ENCODE measurements at places on chromosomes 16 and 17.

GRCh38 chr17:76925441-76925891, 57.3 kb downstream of the MGAT5B start:
- no peak for DNase-seq

DNA sequence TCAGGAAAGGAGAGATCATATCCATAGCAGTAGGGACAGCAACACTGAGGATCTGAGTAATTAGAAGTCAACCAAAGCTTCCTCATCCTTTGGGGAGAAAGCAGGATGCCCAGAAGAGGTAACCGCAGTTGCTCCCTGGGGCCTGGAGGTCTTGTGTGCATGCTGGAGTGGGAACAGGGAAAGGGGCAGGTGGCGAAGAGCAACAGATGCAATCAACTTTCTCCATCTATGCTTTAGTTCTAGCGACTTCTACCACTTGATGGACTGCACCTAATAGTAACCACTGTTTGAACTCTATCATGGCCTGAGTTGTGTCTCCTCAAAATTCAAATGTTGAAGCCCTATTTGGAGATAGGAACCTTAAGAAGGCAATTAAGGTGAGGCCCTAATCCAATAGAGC, 503.8 kb downstream of the NPIPA7 start:
- DNase-seq = no peak

- DNase-seq = peak; percentile 85
Observed at GRCh38 chr16:67447508-67448076, 16.7 kb downstream of the HSD11B2 start.

GRCh38 chr17:18254888-18255649, 3.5 kb downstream of the FLII start:
- DNase-seq = no peak

- DNase-seq = no peak
Observed at GRCh38 chr17:34384271-34384670, 21.2 kb upstream of the CCL1 start.

- no peak for DNase-seq
Observed at GRCh38 chr16:2497116-2497630, 16.6 kb upstream of the ATP6V0C start.

GRCh38 chr16:13106464-13106863, 205.1 kb downstream of the SHISA9 start:
- DNase-seq = no peak

DNA sequence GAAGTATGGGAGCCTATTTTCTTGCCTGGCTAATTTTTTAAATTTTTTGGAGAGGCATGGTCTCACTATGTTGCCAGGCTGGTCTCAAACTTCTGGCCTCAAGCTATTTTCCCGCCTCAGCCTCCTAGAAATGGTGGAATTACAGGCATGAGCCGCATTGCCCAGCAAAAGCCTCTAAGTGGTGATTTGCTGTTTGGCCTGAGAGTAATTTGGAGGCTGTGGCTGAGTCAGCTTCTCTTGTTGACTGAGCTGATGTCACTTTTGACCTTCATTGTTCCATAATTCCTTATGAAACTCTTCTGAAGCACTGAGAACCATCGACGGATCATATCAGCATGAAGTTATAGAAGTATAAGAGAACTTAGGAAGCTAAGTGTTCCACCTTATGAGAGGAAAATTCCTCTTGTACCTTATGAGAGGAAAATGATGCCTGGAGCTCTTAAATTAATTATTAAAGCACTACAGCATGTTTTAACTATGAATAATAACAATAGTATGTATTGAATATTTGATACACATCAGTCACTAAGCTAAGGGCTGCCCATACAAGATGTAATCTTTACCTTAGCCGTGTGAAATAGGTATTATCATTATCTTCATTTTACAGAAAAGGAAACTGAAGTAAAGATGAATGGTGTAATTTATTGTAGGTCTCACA, 220.8 kb upstream of the MON1B start:
- no peak for DNase-seq

DNA sequence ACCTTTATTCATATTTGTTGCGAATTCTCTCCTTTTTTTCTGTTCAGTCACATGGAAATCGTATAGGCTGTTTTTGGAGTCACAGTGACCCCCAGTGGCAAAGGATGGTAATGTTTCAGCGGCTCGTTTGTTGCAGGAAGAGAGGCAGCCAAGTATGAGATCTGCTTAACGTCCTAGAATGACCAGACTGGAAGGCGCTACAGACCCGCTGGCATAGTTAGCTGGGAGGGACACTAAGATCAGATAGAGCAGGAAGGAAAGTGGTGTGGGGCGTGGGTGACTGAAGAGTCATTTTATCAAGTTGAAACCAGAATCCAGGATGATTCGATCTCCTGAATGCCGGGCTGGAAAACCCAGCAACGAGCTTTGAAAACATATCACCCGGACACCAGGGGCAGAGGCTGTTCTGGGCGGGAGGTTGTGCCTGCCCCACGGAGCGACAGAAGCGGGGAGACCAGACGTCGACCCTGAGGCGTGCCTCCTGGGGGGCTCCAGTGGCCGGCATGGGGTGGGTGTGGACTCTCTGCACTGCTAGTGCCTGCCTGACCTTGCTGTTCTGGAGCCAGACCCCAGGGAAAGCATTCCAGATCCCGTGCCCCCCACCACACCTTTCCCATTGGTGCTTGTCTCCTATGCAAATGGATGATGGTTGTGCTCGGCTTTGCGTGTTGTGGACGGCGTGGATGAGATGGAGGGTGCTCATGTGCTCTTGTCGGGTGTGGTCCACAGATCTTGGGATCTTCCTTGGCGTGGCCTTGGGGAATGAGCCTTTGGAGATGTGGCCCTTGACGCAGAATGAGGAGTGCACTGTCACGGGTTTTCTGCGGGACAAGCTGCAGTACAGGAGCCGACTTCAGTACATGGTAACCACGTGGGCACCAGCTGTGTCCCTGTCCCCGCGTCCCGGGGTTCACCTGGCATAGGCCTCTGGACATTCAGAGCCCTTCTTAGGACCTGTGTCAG, 7.7 kb downstream of the IL34 start:
- DNase-seq = peak; percentile 83

DNA sequence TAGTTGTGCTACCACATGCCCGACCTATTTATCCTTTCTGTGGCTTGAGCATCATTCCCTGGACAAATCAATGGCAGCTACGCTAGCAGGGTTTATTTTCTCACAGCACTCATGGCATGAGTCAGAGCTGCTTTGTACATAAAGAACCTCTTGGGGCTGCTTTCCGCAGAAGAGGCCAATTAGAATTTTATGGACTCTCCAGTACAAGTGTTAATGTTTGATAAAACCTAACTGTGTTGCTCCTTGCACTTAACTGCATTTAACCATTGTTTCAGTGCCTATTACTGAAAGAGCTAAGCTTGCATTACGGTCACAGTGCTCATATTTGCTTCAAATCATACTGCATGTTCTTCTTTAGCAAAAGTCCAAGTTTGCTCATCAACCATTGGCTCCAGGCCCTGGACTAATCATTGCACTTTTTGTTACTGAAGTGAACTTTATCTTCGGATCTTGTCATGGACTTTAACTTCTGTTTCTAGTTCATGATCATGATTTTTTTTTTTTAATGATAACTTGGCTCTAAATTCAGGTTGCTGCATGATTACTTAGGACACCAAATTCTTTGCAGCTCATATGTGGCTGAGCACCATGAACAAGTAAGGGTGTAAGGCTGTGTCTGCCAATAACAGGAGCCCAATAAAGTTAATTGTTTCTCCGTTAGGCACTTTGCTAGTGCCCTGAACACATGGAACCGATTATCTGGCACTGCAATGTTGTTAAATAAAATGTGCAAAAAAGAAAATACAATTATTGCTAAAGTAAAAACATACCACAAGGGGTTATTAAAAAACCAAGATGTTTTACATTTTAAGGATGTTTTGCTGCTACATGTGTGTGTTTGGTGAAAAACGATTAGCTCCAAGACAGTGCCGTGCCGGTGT, 492.2 kb downstream of the KCNJ2 start:
- DNase-seq = no peak

GRCh38 chr17:45389354-45389753, 43.3 kb downstream of the ARHGAP27 start:
- no peak for DNase-seq

DNA sequence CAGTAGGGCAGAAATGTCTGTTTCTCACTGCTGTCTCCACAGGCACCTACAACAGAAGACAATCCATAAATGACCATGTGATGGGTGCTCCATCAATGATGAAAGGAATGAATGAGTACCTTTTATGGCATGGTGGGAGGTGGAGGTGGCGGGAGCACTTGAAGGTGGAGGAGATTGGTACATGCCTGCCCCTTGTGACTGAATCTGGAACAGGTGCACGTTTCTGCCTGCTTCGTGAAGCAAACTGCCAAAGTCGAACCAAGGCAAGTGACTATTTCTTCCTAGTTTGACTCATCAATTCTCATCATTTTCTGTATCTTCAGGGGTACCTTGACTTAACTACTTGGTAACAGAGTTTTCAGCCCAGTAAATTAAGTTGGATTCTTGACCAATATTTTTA, 25.4 kb downstream of the CDRT15 start:
- peak; percentile 41 for DNase-seq

DNA sequence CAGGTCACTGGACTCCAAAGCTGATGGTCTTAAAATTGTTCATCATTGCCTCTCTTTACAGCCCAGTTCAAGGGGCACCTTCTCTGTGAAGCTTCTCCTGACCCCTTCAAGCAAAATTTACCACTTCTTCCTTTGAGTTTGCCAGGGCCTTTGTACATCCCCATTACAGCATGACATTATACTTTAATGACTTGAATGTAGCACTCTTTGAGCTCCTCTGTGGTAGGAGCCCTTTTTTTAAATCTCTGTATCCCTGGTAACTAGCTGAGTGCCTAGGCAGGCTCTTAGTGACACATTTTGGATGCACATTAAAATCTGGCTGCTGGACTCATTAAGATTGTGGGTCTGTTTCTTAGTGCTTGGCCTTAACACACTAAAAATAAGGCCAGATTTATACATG, 412.1 kb downstream of the CA10 start:
- DNase-seq = no peak

DNA sequence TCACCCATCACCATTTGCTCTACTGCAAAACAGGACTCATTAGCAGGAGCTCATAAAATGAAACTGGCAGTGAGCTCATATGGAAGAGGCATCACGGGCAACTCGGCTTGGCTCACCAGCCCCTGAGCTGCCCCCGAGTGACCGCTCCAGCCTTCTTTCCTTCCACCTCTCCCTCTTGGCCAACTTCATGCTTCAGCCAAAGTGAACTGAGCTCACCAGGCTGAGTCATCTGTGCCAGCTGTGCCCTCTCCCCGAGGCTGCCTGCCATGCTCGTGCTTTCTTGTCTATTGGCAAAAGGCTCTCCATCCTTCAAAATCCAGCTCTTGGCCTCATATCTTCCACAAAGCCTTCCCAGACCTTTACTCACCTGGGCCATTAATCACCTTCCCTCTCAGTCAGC, 391.4 kb downstream of the WWOX start:
- no peak for DNase-seq

DNA sequence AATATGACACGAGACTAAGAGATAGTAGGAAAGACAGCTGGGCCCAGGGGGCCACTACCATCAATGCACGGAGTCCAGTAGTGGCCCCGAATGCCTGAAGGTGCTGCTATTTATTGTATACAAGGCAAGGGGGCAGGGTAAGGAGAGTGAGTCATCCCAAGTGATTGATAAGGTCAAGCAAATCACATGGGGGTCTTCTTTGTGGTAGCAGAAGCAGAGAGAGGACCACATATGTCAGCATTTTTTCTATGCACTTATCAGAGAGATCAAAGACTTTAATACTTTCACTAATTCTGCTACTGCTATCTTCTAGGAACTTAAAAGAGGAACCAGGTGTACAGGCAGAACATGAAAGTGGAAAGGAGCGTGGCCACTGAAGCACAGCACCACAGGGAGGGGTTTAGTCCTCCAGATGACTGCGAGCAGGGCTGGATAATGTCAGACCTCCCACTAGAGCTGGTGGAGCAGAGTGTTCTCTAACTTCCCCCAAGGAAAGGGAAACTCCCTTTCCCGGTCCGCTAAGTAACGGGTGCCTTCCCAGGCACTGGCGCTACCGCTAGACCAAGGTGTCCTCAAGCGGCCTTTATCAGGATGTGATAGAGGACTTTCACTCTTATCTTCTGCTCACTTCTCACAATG, 26.4 kb upstream of the ARL4D start:
- DNase-seq = no peak

GRCh38 chr17:61393904-61394629, 5.6 kb upstream of the TBX2 start:
- no peak for DNase-seq

GRCh38 chr17:79435962-79436361, 174.9 kb downstream of the RBFOX3 start:
- no peak for DNase-seq

- no peak for DNase-seq
Observed at GRCh38 chr16:49700251-49701064, 155.5 kb downstream of the ZNF423 start.

DNA sequence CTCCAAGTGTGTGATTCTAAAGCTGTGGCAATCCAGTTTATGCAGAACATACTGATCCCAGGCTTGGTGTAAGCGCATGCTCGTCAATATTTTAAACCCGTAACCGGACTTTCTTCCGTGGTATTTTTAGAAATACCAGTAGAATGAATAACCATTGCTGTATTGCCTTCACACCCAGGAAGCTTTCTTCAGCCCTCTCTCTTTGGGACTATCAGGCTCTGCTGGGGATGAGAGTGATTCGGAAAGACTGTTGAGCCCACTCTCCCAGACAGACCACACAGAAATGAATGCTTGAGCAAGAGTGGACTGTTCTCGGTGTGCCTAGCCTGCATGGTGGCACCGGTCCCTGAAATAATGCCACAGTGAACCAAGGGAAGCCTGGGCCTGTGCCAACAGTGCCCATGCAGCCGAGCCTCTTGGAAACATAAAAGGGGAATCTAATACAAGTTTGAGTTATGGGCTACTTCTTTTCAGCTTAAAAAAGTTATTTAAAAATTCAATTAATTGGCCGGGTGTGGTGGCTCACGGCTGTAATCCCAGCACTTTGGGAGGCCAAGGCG, 89.9 kb upstream of the ELAC2 start:
- DNase-seq = no peak

GRCh38 chr17:50480854-50481490, 2.3 kb downstream of the RSAD1 start:
- no peak for DNase-seq

DNA sequence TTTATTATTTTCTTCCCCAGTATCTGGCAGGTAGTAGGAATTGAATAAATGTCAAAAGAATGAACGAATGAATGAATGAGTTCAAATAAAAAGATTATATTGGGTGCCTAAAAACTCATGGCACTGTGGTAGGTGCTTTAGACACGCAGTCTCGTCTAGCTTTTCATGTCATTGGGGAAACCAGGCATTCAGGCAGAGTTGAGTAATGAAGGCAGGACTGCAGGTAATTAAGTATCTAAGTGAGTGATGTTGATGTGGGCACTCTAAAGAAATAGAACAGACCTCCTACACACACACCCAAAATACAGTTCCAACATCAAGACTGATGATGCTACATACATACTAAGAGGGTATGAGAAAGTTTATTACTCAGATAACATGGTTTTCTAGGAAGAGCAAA, 96.6 kb downstream of the ZNF18 start:
- no peak for DNase-seq

- no peak for DNase-seq
Observed at GRCh38 chr16:88856122-88856827, 472 bp downstream of the GALNS start.

GRCh38 chr17:76410328-76410965, 26.0 kb downstream of the SPHK1 start:
- no peak for DNase-seq

GRCh38 chr16:78584213-78584860, 484.9 kb downstream of the WWOX start:
- no peak for DNase-seq

Measured in activated CD4-positive, alpha-beta T cell treated with anti-CD3 and anti-CD28 coated beads, Interleukin-10, Interleukin-2, amounts not matched to agents 100 ng/mL and 50 ng/mL, durations not matched to agents 16 hours and 8 hours (primary cell).